NK-92 treated with Interleukin-12 subunit alpha and Interleukin-12 subunit beta, amount 100 ng/mL, for 24 hours (cell line): ENCODE measurements at places on chromosomes 4 and X.

- no peak for DNase-seq
Measured at GRCh38 chrX:148715361-148715760, 214.9 kb downstream of the AFF2 start.

DNA sequence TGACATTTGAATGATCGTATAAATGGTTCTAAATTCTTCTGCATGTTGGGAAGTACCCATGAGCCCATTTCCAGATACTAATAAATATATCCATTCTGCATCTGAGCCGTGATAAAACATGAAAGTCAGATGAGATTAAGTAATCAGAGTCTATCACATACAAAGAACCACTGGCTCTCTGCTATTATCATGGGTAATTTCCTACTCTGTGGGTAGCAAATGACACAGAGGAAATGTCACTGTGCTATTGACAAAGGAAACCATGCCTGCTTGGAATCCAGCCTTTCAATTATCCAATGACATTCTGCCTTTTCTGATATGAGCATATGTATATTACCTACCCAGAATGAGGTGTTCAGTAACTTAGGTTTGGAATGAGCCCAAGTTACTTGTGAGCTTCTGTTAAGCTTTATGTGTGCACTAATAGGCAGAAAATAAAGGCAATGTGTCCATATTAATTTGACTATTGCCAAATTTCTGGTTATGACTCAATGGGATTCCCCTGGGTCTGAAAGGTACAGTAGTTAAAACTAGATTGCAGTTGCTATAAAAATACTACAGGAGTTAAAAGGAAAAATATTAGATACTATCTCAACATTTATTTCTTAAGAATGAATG, 238.7 kb upstream of the KCNIP4 start:
- DNase-seq, result no peak

DNA sequence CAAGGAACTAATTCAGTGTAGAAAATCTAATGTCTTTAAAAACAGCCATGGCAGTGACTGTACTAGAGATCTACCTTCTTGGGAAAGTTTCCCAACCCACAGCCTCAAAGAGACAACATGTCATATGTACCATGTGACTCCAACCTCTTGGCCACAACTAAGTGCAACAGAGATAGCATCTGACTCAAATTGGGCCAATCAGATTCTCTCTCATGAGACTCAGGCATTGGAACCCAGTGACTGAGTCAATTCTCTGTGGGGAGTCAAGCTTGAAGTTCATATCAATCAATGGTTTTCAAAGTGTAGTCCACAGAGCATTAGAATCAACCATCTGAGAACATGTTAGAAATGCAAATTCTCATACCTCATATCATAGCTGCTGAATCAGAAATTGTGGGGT, 123.3 kb downstream of the MBNL3 start:
- no peak for DNase-seq

GRCh38 chr4:48195853-48196252, 61.8 kb upstream of the TXK start:
- no peak for DNase-seq

DNA sequence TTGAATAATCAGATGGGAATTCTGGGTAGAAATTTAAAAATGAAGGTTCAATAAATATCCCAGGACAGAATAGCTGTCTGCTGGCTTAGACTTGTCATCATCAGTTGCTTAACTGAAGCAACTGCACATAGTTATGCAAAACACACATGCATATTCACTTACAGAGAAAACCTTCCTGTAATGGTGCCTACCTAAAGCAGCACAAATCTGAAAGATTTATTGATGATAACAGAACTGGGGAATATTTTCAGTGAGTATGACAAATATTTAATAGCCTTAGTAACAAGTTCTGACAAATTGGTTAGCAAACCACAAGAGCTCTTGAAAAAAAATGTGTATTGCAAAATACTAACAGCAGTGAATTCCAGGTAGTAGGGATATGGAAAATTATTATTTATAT, 606.8 kb upstream of the BOD1L1 start:
- no peak for DNase-seq

GRCh38 chr4:1207603-1208265, 35.4 kb upstream of the SPON2 start:
- DNase-seq, result no peak

DNA sequence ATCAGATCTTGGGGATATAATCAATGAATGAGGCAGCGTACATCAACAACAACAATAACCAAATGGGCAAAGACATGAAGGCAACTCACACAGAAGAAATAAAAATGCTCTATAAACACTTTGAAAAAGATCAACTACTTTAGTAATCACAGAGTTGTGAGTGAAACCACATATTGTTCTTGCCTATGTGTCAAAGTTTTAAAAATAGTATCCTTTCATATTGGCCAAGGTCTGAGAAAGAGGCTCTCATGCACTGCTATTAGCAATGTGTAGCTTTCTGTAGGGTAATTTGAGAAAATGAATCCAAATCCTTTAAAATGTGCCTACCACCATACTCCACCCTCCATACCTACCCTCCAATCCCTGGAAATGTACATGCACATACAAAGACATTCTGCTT, 25.0 kb downstream of the COQ2 start:
- no peak for DNase-seq

- no peak for DNase-seq
Measured at GRCh38 chr4:119068529-119068962, 67.1 kb upstream of the MYOZ2 start.

DNA sequence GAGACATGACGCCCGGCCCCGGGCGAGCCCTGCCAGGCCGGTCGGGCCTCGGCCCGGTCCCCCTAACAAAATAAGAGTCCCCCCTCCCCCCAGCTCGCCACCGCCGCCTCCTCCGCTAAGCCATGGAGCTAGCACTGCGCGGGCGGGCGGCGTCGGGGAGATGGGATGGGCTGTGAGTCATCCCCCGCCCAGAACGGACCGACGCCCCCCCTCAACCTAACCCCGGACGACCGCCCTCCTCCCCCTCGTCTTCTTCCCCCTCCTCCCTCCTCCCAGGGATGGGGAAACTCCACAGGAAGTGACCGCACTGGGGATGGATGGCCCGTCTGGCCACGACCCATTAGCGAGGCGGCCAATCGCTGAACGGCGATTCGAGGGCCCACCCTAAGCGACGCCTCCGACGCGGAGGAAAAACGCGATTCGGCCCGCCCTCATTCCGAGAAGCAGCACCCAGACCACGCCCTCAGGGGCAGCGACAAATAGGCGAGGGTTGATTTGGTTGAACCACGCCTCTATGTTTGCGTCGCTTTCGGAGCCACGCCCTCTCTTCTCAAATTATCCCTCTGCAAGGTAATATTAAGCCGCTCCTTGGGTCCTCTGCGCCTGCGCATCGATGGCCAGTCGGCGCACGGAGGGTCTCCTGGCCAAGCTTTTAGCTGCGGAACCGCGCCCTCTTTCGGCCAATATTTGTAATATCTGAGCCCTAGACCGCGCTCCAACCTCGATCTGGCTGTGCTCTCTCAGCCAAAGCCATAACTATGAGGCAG, at the start of gene TFE3:
TFE3 (minus strand) TSS at position 138 of the 767 bp plus-strand sequence; CDS start at position 7, 131 bp downstream.
- DNase-seq, result peak; percentile 97

GRCh38 chr4:40553995-40554394, 75.7 kb downstream of the RBM47 start:
- DNase-seq, result no peak
